ENCODE measurements at places on chromosomes 12 and 14.
A peak's percentile ranks its signal among the peaks of the same experiment; 100 is the strongest.

DNA sequence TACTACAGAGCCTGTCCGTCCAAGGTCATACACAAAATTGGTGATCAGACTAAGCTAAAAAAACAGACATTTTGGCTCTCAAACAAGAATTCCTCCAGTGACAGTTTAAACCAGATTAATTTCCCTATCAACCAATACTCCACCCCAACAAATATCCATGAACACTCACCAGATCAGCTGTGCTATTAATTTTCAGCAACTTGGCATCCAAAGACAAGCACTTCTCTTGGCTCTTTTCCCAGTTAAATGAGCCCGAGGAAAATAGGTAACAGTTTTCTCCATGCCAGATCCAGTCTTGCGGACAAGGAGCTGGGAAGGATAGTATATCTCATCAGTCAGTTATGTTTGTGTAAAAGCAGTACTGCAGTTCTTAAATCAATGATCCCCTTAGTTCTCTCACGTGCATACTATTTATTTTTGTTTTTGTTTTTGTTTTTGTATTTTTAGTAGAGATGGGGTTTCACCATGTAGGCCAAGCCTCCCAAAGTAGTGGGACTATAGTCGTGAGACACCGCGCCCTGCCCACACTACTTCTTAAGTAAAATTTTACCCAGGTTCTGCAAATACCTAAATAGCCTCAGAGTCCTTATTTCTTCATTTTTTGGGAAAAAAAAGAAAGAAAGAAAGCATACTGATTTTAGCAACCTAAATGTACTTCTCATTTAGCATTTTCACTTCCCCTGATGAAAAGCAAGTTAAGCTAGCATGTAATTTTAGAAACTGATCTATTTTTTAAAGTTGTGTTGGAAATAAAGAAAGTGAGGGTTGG, 11.1 kb downstream of the OLR1 start:
- no peak for DNase-seq
- H3K4me3 ChIP-seq = no peak overlapping the region
- no peaks in the 10 kb centered on the region for H3K27me3 ChIP-seq
- H3K27ac ChIP-seq = no peak overlapping the region
- H3K36me3 ChIP-seq = no peaks in the 10 kb centered on the region

GRCh38 chr12:16449459-16449858, 102.0 kb downstream of the MGST1 start:
- H3K36me3 ChIP-seq = no peaks in the 10 kb centered on the region
- H3K27me3 ChIP-seq = no peaks in the 10 kb centered on the region
- no peaks in the 10 kb centered on the region for H3K4me1 ChIP-seq
- no peak overlapping the region for H3K27ac ChIP-seq
- no peak for DNase-seq
- H3K4me3 ChIP-seq = no peak overlapping the region

DNA sequence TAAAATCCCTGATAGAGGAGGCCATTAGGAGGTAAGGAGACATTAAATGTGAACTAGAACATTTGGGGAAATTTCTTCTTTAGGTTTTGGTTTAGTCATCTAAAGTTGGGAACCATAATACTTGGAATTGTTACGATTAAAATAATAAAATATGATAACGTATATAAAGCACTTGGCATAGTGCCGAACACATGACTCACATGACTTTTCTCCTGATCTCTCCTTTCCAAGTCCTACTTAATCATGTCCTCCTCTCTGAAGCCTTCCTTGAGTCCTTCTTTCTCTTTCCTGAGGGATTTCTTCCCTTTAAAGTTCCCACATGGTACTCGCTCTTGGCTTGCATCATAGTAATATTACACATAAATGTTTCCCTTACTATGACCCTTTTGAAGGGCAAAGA, 20.0 kb downstream of the BEST3 start:
- H3K4me3 ChIP-seq = no peak overlapping the region
- H3K27ac ChIP-seq = no peak overlapping the region
- peaks cover 8% of the 10 kb centered on the region for H3K4me1 ChIP-seq
- no peaks in the 10 kb centered on the region for H3K27me3 ChIP-seq
- DNase-seq = peak; percentile 66

- H3K4me3 ChIP-seq = peak overlapping the region; percentile 20
- peaks cover 62% of the 10 kb centered on the region for H3K27me3 ChIP-seq
- peak; percentile 63 for DNase-seq
Measured at GRCh38 chr12:129788506-129789084, 115.2 kb downstream of the TMEM132D start.

DNA sequence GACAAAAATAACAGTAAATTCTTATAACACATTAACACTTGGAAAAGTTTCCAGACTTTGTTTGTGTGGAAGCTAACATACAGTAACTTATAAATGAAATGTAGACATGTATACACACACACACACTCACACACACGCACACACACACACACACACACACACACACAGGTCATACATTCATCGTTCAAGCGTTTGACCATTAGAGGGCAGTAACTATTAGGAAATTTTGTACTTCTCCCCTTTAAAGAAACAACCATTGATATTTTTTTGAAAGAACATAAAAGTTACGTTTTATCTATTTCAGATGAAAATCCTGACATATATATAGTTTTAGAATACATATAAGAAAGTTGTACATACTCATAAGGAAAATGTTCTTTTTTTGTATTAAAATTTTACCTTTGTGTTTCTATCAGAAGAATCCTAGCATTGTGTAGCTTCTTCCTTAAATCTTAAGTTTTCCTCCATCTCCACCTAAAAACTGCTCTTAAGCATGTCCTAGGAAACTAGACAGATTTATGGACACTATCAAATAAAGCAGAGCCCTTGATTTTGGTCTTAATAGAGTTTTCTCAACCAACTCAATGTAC, 29.0 kb downstream of the PTPRQ start:
- H3K36me3 ChIP-seq = no peaks in the 10 kb centered on the region
- DNase-seq = peak; percentile 67

DNA sequence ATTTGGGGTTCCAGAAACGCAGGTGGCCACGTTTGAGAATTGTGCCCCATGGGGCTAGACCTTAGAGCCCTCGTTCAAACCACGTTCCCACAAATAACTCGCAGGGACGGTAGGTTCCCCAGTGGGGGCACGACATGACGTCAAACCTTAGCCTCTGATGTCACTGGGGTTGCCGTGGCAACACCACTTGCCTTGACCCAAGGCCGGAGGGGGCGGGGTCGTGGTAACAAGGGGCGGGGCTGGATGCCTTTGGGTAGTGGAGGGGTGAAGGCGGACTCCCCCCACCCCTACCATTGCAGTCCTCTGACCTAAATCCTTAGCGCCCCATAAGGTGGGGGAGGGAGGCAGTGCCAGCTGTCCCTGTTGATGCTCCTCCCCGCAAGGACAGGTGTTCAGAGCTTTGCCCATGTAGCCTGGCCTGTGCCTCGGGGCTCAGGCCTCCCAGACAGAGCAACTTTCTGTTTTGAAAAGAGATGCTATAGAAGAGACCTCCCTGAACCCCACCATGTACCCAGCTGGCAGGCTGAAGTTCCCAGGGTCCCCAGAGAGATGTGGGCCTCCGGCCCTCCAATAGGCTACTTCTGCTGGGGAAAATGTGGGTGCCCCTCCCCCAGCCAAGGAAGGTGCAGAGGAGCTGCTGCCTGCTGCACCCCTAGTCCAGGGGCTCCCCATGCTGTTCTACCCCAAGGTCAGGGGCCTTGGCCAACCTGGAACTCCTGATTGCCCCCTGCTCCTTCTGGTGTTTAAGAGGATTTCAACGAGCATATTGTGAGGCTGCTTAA, 1.9 kb downstream of the FAM222A start:
- DNase-seq = no peak
- peaks cover 13% of the 10 kb centered on the region for H3K4me1 ChIP-seq
- H3K27ac ChIP-seq = no peak overlapping the region
- no peaks in the 10 kb centered on the region for H3K36me3 ChIP-seq

DNA sequence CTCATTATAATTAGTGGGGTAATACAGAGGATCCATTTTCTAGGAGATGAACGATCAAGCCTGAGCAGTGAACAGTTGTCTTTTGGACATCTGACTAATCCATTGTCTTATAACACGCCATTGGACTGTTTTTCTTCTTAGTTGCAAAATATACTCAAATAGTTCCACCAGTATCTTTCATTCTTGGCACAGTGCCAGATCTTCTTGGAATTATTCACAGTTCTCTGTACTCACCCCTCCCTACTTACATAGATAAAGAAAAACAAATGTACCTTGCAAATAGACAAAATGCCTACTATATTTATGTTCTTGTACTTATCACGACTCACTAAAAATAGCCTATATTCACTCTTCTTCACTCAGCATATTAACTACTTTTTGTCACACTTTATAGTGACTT, 3.8 kb downstream of the CBLN3 start:
- H3K36me3 ChIP-seq = no peaks in the 10 kb centered on the region
- no peaks in the 10 kb centered on the region for H3K27me3 ChIP-seq
- DNase-seq = peak; percentile 67
- peaks cover 27% of the 10 kb centered on the region for H3K4me1 ChIP-seq
- no peak overlapping the region for H3K27ac ChIP-seq

All from PC-3 (cell line).